ENCODE measurements at places on chromosomes 13 and 19. TPM values are rescaled to one million over a fixed set of nuclear protein-coding genes. Genes with fewer than 3 reads are reported as not detected.

RASA3 gene
- 15.9 TPM for total RNA-seq

APC2 gene
- total RNA-seq = 0.40 TPM

GRCh38 chr19:50819636-50820035 is 4.0 kb downstream of the KLK1 start:
- DNase-seq = no peak
- no peak overlapping the region for H3K4me3 ChIP-seq
- H3K27me3 ChIP-seq = peaks cover 70% of the 10 kb centered on the region
- no peak overlapping the region for H3K27ac ChIP-seq
- H3K36me3 ChIP-seq = no peaks in the 10 kb centered on the region

GRCh38 chr13:96935901-96936300 is 58.4 kb downstream of the OXGR1 start:
- no peak overlapping the region for H3K27ac ChIP-seq
- no peaks in the 10 kb centered on the region for H3K27me3 ChIP-seq
- no peak overlapping the region for H3K4me3 ChIP-seq
- DNase-seq = no peak
- H3K36me3 ChIP-seq = no peaks in the 10 kb centered on the region
- H3K4me1 ChIP-seq = no peaks in the 10 kb centered on the region
